ENCODE measurements at places on chromosomes 11 and 22.

DNA sequence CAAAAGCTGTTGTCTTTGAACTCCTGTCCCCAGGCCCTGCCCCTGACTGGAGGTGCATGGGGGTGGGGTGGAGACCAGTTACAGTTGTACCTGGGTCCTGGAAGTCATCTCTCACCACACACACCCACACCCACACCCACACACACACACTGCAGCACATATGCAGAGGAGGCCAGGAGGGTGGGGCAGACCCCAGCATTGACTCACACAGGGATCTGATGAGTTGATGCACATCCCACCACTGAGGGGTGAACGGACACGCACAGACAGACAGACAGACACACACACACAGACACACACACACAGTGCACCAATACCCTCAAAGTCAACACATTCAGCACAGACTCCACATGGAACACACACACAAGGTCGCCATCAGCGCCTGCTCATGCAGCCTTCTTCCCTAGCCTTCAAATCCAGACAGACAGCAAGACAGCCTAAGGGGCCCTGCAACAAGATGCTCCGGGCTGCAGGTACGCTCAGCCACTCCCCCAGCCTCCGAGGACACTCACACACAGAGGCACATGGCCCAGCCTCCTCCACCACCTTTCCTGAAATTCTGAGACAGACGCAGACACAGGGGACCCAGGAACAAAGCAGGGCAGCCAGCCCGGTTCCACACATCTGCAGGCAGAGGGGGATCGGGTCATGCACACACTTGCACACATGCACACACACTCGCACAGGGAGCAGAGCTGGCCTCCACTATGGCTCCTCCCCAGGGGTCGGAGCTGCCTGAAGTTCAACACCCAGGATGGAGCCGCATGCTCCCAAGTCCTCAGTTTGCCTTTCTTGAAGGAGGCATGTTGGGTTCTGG, 26.5 kb downstream of the SYT7 start:
- no peak for DNase-seq

GRCh38 chr22:29041408-29041807, 20.2 kb downstream of the C22orf31 start:
- no peak for DNase-seq

DNA sequence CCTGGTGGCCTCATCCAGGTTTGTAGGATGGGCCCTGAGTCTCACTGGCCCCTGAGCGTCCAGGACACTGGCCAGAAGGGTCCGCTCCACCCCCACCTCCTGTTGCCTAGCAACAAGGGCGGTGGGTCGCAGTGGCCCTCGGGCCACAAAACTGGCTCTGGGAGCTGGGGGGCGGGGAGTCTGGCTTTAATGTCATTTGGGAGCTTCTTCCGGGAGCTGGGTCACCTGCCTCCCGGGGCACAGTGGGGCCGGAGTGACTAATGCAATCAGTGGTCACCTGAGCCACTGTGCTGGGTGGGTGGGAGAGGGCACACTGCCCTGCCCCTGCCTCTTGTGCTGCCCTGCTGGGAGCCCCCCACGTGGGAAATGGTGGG, 2.6 kb downstream of the TH start:
- DNase-seq = no peak

DNA sequence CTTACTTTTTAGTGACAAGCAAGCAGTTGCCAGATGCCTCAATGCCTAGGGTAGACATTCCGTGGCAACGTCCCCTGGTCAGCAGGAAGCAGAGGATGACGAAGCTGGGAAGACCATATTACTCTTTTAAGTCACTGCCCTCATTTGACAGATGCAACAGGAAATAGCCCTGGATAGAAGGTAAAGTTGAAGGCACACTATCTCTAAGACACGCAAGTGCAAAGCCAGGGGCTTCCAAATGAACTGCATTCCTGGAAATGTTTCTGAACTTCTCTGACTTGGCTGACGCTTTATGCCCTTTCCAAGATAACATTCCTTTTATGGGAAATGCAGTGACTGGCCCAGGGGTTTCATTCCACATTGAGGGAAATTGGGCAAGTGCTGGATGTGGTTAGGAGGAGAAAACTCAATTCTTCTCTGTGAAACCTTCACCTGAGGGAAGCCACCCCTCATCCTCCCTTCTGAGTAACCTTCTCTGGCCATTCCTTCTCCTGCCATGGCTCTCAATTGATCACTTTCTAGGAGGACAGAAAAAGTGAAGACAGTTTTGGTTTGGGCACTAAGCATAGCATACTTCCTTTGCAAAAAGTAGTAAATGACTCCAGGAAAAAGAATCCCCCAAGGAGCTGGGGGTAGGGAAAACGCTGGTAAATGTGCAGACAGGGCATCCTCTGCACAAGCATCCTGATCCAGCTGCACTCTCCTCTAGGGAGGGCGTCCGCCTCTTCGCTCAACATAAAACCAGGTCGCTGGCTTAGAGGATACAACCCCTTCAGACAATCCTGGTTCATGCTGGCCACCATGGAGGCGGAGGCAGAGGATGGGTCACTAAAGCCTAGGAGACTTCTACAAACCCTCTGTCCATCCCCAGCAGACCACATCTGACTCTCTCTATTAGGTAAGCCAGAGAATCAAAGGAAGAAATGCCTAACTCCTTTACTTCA, 14.5 kb downstream of the PCSK7 start:
- DNase-seq = no peak

GRCh38 chr11:36015799-36016198, 71.9 kb downstream of the LDLRAD3 start:
- no peak for DNase-seq

DNA sequence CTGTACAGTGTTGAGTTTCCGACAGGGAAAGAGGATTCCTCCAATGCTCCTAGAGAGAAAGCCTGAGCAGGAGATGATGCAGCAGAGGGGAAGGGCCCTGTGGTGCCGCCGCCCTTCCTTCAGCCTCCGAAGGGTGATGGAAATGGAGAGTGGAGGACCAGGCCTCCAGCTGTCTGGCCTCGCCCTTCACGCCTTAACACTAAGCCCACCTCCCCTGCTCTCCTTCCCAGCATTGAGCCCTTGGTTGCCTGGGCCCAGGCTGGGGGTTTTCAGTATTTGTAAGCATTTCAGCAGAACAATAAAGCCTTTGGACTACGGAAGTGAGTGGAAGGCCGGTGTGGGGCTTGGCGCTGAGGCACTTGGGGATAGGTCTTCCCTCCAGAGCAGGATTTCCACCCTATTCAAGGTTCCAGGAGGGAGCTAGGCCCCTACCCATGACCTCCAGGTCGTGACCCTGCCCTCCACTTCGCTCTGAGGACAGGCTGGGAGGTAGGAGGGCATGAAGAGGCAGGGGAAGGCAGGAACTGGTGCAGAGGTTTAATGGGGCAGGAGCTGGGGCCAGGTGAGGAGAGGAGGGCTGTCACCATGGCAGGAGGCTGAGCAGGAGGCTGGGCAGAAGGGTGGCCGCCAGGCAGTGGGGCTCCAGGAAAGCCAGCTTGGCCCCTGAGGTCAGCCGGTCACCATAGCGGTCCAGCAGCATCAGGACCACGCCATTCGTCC, 21.6 kb downstream of the TREH start:
- DNase-seq = no peak

DNA sequence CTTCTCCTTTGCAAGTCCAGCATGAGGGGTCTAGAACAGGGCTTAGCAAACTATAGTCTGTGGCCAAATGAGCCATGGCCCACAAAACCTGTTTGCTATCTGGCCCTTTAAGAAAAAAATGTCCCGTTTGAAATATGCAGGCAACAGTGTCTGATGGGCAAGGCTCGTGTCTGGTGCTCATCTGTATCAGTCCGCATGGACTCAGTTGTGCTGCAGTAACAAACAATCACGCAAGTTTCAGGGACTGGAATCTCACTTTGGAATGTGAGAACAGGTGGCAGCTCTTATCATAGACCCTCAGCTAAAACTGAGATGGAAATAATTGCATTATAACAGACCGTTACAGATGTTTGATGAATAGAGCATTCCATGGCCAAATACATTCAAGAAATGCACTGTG, 19.1 kb upstream of the PVALB start:
- no peak for DNase-seq

GRCh38 chr11:112297248-112297866, 36.7 kb upstream of the PLET1 start:
- DNase-seq = no peak

DNA sequence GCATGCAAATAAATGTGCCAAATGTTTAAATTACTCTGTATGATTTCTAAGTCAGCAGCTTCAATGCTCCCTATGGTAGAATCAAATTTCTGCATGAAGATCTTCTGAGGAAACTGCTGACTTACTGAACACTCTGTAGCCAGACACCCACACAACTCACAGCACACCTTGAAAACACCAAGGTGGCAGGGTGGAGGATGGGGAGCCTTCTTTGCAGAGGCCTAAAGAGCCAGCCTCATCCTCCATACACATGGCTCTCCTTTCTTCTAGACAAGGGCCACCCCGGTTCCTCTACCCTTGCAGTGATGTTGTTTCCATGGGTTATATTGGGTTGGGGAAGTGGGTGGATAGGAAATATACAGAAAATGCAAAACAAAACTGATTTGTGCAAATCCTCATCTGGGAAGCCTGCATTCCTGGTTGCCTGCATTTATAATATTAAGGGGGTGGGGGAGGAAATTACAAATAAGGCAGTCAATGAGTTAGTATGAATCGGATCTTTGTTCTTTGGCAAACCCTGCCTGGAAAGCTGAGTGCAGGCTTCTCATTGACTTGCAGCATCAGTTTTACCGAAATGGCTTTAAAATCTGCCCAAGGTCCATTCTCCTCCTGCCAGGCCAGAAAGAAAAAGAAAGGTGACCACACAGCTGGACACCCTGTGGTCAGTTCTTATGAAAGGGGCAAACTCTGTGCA, 15.8 kb upstream of the ETS1 start:
- DNase-seq = no peak

DNA sequence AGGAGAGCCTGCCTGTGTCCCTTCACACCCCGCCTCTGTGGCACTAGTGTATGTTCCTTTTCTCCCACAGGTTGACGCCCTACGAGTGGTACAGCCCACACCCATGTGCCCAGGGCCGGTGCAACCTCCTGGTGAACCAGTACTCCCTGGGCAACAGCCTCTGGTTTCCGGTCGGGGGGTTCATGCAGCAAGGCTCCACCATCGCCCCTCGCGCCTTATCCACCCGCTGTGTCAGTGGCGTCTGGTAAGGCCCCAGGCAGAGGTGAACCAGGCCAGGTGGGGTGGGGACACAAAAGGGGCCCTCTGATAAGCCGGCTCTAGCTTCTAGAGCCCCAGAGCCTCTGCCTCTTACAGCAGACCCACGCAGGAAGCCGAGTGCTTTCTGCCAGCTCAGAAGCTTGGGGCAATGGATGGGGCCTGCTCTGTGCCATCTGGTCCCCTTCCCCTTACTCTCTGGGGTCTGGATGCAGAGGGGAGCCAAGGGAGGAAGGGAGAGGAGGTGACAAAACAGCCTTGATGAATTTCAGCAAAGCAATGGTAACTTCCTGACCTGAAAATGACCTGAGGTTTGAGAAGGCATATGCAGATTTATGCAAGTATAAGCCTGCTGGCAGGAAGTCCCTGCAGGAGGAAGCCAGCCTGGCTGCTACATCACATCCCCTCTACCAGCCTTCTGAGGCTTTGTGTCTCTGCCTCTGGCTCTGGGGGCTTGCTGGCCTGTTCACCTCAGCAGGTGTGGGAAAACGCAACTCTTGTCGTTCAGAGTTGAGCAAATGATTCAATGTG, 67.0 kb upstream of the TBCEL start:
- DNase-seq = no peak

GRCh38 chr11:19275496-19275895, 34.8 kb upstream of the E2F8 start:
- no peak for DNase-seq

GRCh38 chr11:121282886-121283502, 9.6 kb upstream of the SC5D start:
- no peak for DNase-seq

GRCh38 chr11:17547932-17548331, 873 bp downstream of the OTOG start:
- no peak for DNase-seq

GRCh38 chr11:80261776-80262175, 820.9 kb upstream of the TENM4 start:
- no peak for DNase-seq

GRCh38 chr11:126544108-126545056, 188.9 kb downstream of the ST3GAL4 start:
- DNase-seq = no peak

GRCh38 chr11:59178402-59178801, 6.5 kb downstream of the DTX4 start:
- no peak for DNase-seq

GRCh38 chr11:65912845-65913244, 6.0 kb downstream of the C11orf68 start:
- DNase-seq = no peak

DNA sequence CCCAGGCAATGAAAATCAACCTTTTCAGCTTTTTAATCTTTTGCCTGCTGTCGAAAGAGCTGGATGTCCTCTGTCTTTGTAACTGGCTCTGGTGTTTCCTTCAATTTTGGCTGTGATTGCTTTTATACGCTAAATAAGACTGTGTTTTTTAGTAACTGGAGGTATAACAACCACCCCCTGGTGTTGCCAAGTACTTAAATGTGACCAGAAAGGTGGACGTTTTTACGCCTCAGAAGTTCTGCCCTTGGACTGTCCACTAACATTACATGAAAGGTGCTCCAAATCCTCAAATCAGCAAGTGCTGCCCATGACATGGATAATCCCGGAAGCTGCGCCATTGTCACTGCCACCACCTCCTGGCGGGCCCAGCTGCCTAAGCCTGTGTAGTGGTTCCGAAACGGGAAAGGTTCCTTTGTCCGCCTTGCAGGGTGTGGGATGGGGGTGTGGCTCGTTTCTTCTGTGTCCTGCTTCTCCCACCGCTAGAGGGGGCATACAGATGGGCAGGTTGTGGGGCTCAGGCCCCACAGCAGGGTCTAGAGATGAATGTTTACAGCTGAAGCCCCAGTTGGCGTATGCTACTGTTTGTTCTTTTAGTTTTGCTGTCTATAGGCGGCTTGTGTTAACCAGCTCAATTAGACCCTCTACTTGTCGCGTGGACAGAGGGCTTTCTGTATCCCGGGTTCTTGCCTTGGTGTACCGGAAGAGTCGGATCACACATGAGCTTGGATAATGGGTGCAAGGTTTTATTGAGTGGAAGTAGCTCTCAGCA, 82.2 kb upstream of the SEPTIN5 start:
- no peak for DNase-seq

- no peak for DNase-seq
These were observed 20.0 kb downstream of the SYT13 start for GRCh38 chr11:45265969-45266675.

DNA sequence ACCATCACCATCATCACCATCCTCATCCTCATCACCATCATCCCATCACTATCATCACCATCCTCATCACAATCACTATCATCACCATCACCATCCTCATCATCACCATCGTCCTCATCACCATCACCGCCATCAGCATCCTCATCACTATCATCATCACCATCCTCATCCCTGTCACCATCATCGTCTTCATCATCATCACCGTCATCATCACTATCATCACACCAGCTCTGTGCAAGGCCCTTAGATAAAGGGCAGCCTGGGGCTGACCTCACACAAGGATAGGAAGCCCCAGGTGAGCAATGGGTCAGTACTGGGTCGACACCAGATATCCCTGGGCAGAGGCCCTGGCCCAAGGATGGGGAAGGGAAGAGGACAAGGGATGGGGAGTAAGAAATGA, 16.1 kb downstream of the RTN4R start:
- DNase-seq = no peak

Measured in SHP77 treated with DMSO at 0.1 percent for 48 hours (cell line).